Thyroid gland (tissue), 4 donors: ENCODE measurements at places on chromosomes 1 and 21. TPM values are rescaled to one million over a fixed set of nuclear protein-coding genes. Genes with fewer than 3 reads are reported as not detected.

- no peaks in the 10 kb centered on the region for H3K27me3 ChIP-seq
- H3K4me3 ChIP-seq = no peak overlapping the region
- no peaks in the 10 kb centered on the region for H3K36me3 ChIP-seq
- H3K27ac ChIP-seq = no peak overlapping the region
- no peak for DNase-seq
These were observed 6.0 kb upstream of the KCNA2 start for GRCh38 chr1:110612060-110612745.

DNA sequence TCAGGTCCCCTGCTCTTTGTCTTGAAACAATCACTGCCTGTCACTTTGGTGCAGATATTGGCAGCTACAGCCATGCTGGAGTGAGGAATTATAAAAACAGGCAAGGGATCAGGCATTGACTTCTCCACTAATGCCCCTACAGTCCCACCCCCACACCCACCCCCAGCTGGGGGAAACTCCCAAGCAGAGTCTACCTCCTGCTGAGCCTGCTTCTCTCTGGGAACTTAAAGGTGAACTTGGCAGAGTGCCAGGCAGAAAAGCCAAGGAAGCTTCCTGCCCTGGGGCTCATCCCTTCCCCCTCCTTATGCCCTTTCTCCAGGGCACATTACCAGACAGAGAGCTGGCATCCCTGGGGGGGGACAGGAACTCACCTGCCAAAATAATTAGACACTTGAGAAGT lies 6.7 kb downstream of the NCMAP start:
- H3K36me3 ChIP-seq = no peaks in the 10 kb centered on the region
- no peaks in the 10 kb centered on the region for H3K27me3 ChIP-seq
- no peak overlapping the region for H3K4me3 ChIP-seq
- peak; percentile 83 for DNase-seq

IARS2 gene
- 65.4 TPM for total RNA-seq

DNA sequence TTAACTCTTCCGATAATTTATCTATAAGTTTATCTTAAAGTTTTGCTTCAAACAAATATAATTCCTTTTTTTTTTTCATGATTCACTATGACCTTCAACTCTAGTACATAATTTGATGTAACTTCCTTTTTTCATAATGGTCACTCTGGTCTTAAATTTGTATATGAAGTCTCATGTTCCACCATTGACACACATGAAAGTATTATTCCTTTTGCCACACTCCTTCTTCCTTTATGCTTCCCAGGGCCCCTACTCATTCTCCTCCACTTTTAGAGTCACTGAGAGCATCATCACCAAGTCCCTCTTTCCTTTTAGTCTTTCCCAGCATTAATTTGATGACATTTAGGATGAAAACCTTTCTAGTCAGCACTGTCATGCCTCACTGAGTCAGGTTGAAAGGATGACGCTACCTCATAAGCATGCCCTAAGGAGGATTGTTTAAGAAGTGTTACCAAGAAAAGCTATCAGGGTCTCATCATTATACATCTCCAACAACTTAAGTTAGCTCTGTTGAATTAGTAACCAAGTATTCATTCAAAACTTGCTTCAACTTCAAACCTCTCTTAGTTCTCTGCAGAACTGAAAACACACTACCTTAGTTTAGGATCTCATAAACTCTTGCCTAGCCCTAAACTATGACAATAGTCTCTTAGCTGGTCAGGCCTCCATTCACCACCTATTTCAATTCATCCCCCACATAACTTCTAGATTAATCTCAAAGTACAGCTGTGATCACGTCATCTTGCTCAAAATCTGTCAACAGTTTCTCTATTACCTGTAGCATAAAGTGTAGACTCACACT lies 14.5 kb downstream of the AUNIP start:
- H3K4me3 ChIP-seq = no peak overlapping the region
- no peaks in the 10 kb centered on the region for H3K4me1 ChIP-seq
- H3K27me3 ChIP-seq = no peaks in the 10 kb centered on the region
- no peaks in the 10 kb centered on the region for H3K36me3 ChIP-seq
- H3K27ac ChIP-seq = no peak overlapping the region

- H3K36me3 ChIP-seq = no peaks in the 10 kb centered on the region
- H3K4me3 ChIP-seq = no peak overlapping the region
- no peaks in the 10 kb centered on the region for H3K4me1 ChIP-seq
- no peak for DNase-seq
- no peaks in the 10 kb centered on the region for H3K27me3 ChIP-seq
These were observed 133.0 kb downstream of the DUSP10 start for GRCh38 chr1:221608835-221609320.
